ENCODE measurements at places on chromosomes 12 and 14. TPM values are rescaled to one million over a fixed set of nuclear protein-coding genes. Genes with fewer than 3 reads are reported as not detected.

Gene BEST3
- total RNA-seq = not detected

Gene IFNG
- not detected for total RNA-seq

Gene ESR2
- not detected for total RNA-seq

Gene SLC10A1
- total RNA-seq = not detected

Gene PRB2
- not detected for total RNA-seq

Gene NDRG2
- 54.0 TPM for total RNA-seq

Gene TPPP2
- not detected for total RNA-seq

Gene FZD10
- 0.19 TPM for total RNA-seq

Gene TSPAN11
- total RNA-seq = 0.44 TPM

Gene ANKLE2
- 31.8 TPM for total RNA-seq

Gene CARMIL3
- total RNA-seq = not detected

Gene SERPINA3
- total RNA-seq = 731 TPM

Gene FSCB
- total RNA-seq = not detected

Gene DNAAF2
- total RNA-seq = 10.8 TPM

Gene OAS1
- 4.2 TPM for total RNA-seq

Gene ADSS1
- 9.4 TPM for total RNA-seq

Gene B4GALNT1
- 0.29 TPM for total RNA-seq

Gene CELA1
- not detected for total RNA-seq

Gene NAB2
- 40.6 TPM for total RNA-seq

Measured in cardiac ventricle fibroblast (primary cell).